ENCODE measurements at places on chromosomes 12 and 14.

- no peak for DNase-seq
These were observed 149.2 kb downstream of the DYRK2 start for GRCh38 chr12:67797753-67798152.

DNA sequence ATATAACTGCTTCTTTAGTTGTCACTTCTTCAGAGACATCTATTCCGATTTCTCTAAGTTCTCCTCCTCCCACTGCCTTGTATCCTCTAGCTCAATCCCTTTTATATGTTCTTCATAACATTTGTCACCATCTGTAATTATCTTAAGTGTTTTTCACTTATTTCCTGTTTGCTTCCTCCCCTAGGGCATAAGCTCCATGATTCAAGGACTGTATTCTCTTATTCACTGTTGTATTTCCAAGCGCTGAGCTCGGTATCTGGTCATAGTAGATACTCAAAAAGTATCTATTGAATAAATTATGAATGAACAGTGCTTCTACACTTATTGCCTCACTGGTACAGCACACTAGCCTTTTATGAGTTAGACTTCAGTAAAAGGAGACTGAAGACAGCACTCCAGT, 109.0 kb upstream of the TMPO start:
- DNase-seq = no peak

- DNase-seq = no peak
These were observed 99.2 kb downstream of the PIWIL1 start for GRCh38 chr12:130436741-130437501.

GRCh38 chr14:66442953-66443571, 43.1 kb upstream of the CCDC196 start:
- DNase-seq = no peak

- DNase-seq = no peak
These were observed 871 bp upstream of the COQ5 start for GRCh38 chr12:120529641-120530417.

DNA sequence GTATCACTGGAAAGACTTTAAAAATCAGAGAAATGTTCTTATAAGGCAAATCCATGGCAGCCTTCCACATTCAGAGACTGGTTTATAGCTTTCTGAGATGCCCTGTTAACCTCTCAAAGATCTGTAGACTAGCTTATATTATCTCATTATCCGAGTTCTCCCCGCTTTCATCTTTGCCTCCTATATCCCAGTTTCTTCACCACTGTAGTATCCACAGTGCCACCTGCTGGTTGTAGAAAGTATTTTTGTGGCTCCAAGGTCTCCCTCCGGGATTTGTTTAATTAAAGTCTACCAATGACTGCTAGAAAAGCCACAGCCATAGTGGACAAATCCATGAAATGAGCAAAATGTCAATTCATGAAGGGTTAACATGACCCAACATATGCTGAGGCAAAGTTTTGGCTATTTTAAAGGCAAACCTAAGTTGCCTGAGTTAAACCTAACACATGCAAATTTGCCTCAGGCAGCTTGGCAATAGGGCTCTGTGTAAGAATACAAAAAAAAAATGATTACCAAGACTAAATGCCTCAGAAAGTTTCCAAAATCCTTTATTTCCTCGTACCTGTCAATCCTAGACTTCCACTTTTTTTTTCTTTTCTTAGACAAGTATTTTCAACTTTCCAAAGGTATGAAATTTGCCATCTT, 218.8 kb upstream of the BMP4 start:
- DNase-seq = peak; percentile 61

DNA sequence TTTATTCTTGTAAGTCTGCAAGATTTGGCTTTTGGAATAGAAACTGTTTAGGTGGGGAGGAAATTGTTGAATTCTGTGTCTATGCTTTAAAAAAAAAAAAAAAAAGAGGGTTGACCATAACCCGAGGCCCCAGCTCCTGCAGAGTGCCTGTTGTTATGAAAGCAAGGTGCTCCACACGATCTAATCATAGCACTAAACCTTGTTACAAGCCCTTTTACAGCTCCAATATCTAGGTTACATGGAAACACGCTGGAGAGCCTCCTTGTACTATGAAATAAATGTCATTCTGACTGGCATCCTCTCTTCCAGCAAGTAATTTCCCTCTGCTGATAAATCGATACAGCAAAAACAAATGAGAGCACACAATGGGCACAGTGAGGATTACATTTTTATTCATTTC, 303.1 kb upstream of the SOX5 start:
- no peak for DNase-seq

All from uterus (tissue), 4 donors.